Stimulated activated CD4-positive, alpha-beta T cell treated with anti-CD3 and anti-CD28 coated beads, Interleukin-4, amount 100 ng/mL, for 4 hours (primary cell): ENCODE measurements at places on chromosomes 7 and 10.

- DNase-seq = peak; percentile 53
Measured at GRCh38 chr10:98028168-98028770, 2.2 kb downstream of the CRTAC1 start.

DNA sequence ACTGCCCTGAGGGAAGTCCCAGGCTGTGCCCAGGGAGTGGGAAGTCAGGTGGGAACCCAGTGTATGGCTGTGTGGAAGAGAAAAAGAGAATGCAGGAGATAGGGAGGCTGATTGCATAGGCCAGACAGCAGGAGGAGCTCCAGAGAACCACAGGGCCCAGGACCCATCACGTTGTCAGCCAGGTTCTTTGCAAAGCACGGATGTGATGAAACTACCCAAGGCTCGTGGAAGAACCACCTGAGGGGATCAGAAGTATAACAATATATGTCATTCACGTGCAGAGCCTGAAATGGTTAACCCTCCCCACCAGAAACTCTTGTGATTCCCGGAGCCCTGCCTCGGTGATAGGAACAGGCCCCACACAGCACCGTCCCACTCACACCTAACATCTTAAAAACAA is 83.6 kb downstream of the LARP4B start:
- no peak for DNase-seq

- DNase-seq = no peak
Measured at GRCh38 chr7:43314379-43315158, 202.1 kb downstream of the HECW1 start.

- DNase-seq = no peak
Measured at GRCh38 chr10:56135828-56136227, 225.2 kb downstream of the ZWINT start.

GRCh38 chr7:20089431-20089830 is 127.8 kb downstream of the MACC1 start:
- no peak for DNase-seq

DNA sequence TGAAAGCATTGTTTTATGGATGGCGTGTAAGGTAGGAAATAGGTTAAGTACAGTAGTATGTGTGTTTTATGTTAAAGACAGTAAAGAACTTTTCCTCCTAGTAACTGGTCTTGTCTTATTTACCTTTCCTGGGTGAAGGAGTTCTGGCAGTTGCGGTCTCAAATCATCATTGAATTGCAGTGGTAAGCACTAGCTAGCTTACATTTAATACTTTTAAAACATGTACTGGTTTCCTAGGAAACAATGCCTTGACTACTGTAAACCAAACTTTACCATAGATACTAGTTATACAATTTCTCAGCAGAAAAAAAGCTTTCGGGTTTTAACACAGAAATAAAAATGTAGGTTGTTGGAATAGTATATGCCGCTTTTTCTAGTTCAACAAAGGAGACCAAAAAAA is 37.7 kb downstream of the PRKG1 start:
- DNase-seq = no peak

DNA sequence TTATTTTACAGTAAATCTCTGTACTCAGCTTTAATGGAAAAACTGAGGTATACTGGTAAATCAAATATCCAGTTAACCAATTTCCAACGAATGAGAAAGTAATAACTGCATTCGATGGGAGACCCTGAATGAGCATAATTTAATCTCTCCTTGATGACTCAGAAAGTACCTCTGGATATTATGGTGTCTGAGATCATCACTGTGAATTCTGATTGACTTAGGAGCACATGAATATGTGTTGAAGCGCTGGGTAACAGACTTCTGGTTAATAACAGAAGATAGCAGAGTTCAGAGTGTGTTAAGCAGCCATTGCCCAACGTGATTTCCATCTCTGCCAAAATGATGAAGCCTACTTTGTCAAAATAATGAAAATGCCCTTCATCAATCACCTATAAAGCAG is 116.6 kb downstream of the NRP1 start:
- no peak for DNase-seq

GRCh38 chr7:121504482-121504881 is 108.4 kb upstream of the FAM3C start:
- no peak for DNase-seq

DNA sequence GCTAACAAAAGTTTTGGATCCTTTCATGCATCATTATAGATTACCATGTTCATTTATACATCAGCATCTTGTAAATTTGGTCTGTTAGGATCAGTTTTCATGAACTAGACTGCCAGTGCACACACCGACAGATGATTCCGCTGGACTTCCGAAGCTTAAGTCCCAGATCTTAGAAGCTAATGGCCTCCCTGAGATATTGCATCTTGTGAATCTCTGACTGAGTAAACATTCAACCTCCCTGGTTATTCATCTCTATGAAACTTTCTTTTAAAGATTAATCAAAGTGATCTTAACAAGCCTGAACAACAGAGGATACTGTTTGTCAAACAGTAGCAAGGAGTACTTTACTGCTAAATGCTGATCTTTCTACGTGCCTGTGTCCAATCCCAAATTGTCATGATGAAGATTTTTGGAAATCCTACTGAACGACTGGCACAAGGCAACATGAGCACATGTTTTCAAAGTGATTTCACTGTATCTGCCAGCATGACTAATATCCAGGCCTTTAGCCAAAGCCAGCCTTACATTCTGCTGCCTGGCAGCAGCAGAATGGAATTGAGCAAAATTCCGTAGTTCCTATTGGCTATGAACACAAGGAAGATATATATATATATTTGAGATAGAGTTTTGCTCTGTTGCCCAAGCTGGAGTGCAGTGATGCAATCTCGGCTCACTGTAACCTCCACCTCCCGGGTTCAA is 91.3 kb upstream of the ANK3 start:
- no peak for DNase-seq

DNA sequence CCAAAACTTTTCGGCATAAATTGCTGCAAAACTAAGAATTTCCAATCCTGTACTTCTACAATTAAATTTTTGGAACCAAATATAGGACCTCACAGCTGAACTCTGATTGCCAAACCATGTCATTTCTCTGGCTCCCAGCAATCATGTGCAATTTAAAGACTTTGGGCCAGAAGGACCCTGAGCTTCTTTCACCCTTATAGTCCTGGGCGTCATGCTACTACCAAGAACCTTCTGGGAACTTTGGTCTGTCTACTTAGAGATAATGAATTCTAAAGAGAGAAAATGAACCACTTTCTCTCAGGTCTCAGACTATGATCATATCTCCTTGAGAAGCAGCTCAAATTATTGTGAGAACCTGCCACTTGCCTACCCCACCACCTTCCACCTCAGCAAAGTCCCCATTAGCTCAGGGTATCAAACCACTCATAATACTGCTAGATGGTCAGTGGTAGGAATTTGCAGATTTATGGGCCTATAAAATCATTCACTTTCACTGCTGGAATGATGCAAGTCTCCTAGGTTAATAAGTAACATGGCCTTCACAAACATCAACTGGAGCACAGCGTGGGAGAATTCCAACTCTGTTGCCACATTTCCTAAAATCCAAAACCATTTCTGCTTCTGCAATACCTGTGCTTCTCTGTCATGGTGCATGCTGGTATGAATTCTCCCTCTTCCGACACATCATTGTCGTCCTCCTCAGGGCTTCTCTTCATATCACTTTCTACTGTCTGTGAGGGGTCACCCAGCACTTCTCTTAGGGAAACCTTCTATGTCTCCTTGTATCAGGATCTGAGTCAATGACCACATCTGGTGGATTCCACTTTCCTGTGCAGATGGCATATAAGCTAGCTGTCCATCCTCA is 6.6 kb upstream of the WDR91 start:
- DNase-seq = no peak

DNA sequence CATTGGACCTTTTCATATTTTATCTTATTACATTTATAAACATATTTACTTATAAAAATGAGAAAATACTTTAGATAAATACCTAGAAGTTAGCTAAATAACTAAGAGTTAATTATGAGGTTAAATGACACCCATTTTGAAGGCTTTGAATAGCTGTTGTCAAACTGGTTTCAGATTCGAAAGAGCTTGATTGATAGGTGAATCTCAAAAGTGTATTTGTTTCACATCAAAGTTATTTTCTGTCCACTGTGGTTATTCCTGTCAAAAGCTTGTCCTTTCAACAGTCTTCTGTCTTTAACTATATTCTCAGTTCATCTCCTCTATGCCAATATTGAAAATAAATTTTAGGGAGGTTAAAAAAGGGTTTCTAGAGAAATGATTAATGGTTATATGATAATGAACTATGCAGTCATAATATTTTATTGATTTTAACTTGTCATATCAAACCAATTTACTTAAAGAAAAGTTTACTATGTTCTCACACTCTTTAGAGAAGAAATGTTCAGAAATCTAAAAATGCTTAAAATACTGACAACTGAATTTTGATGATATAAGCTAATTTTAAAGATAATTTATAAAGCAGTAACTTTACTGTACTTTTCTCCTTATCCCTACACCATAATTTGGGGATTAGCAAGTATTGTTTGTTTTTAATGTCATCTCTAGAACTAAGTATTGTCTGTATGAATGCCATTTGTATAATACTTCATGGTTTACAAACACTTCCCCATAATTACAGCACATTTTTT is 72.0 kb upstream of the FOXP2 start:
- no peak for DNase-seq

- peak; percentile 65 for DNase-seq
Measured at GRCh38 chr7:140924019-140924820, 509 bp downstream of the BRAF start.

DNA sequence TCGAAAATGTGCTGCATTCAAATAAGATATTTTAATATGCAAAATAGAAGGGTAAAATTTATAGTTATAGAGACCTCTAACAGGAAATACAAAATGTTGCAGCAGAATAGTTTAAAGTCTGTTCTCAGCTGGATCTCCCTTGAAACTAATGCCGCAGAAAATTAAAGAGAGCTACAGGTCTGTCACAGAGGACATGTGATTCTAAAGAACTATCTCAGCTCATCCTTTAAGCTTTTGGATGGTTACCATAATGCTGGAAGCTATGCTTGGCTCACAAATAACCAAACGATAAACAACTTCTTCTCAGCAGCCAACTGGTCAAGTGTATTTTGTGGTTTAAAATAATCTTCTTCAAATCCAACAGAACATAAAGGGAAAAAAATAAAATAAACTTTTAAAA is 353.0 kb downstream of the PARD3 start:
- no peak for DNase-seq

- no peak for DNase-seq
Measured at GRCh38 chr7:33714208-33714607, 191.1 kb upstream of the BMPER start.

DNA sequence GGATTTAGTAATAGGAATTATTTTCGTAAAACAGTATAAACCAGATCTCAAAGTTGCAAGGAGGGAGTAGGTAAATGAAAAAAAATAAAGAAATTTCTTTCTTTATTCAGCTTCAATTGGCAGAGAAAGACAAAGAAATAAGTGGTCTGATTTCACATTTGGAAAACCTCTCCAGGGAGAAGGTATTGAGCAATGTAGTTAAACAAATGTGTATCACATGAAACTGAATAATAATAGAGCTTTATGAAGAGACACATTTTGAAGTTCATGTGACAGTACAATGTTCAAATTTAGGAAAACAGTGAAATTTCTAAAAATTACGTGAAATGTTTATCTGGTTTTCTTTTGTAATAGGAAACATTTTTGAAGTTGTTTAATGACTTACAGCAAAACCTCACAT is 63.0 kb downstream of the TAX1BP1 start:
- no peak for DNase-seq

DNA sequence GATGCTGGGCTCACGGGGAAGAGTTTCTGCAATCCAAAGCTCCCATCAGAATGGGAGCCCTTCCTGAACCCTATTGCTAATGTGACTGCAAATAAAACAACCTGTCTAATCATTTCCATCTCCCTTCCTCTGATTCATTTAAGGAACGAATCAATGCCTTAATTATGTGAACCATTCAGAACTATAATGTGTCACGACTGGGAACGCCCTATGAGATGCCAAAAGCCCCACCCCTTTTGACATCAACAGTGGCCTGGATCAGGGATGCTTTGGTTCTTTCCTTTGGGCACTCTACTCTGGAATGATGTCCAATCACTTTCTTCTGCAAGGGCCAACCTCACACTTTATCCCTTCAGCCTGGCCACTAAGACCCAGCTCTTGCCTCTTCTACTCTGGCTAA is 195.4 kb upstream of the AOAH start:
- no peak for DNase-seq

DNA sequence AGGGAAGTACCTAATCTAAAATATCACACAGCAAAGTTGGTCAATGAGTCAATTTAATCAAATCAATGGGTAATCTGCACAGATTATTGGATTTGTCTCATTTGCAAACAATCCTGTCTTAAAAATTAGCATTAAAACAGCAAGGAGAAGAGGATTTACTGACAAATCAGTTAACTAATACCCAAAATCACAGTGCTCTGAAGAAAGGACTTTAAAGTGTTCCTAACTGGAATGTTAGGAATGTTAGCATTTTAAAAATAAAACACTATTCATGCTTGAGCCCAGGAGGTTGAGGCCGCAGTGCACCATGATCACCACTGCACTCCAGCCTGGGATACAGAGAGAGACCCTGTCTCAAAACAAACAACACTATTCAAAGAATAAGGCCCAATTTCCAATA is 83.1 kb downstream of the CHCHD3 start:
- DNase-seq = no peak

GRCh38 chr10:28463141-28463540 is 69.8 kb upstream of the WAC start:
- no peak for DNase-seq

DNA sequence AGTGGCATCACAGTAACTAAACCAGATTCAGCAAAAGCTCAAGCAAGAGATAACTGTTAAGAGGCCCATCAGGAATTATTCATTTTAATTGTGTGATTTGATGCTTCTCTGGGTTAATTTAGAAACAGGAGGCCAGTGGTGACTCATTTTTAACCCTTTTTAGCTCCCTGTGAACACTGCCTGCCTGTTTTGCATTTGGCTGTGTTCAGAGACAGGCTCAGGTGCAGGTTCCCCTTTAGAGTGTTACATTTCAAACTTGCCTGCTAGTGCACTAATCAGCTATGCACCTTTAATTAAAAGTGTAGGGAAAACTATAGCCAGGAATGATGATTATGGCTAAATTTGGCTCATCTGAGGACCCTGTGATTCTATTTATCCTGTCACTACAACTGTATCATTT is 6.5 kb downstream of the STAMBPL1 start:
- no peak for DNase-seq

DNA sequence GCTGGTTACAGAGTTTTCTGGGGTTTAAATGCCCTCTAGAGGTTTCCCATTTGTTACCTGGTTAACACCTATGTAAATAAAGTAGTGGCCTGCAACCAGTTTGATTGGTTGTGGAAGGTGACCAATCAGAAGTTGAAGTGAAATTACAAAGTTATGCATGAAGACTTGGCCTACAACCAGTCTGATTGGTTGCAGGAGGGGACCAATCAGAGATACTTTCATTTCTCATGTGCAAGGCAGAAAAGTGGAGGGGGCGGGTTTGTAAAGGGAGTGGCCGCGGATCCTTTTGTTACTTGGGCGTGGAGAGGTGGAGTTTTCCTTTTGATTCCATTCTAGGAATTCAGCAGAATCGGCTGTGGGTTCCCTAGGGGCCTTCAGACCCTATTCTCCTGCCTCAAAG is 80.8 kb downstream of the SEC23IP start:
- no peak for DNase-seq

GRCh38 chr7:44882899-44883298 is 2.4 kb downstream of the PURB start:
- no peak for DNase-seq
